ENCODE measurements at places on chromosomes 1 and 21. TPM values are rescaled to one million over a fixed set of nuclear protein-coding genes. Genes with fewer than 3 reads are reported as not detected.

DNA sequence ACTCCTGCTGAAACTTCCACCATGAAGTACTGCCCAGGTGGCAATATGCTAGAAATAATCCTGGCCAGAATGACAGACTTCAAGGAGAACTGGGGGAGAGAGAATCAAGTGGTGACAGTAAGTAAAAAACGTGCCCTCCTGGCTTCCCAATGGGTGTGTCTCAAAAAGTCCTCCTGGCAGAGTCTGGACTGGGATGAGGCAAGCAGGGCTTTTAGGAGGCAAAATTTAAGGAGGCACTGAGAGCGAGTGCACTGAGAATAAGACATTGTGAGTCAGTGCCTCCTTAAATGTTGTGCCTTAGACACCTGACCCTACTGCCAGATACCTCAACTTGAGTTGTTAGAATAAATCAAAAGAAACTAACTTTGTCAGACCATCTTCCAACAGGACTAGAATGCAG is 2.2 kb downstream of the LRRC52 start:
- H3K27me3 ChIP-seq = peaks cover 4% of the 10 kb centered on the region
- DNase-seq = no peak
- peaks cover 4% of the 10 kb centered on the region for H3K4me1 ChIP-seq
- no peak overlapping the region for H3K27ac ChIP-seq
- no peaks in the 10 kb centered on the region for H3K36me3 ChIP-seq

DNA sequence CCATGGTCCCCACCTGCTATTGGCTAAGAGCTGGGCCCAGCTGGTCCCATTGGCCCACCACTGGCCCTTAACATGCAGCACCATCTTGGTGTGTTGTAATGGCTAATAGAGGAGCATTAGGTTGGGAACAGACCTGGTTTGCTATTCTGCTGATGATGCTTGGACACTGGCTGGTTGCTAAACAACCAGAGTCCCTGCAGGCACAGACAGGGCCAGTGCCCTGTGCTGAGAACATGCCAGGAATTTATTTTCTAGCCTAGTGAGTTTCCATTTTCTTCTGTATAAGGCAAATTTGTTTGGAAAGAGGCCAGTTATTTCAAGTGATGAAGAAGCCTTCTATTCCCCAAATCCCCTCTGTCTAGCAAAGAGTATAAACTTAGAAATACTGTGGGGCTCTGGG is 42.9 kb upstream of the TDRD10 start:
- no peaks in the 10 kb centered on the region for H3K27me3 ChIP-seq
- H3K36me3 ChIP-seq = no peaks in the 10 kb centered on the region
- H3K4me3 ChIP-seq = no peak overlapping the region

DNA sequence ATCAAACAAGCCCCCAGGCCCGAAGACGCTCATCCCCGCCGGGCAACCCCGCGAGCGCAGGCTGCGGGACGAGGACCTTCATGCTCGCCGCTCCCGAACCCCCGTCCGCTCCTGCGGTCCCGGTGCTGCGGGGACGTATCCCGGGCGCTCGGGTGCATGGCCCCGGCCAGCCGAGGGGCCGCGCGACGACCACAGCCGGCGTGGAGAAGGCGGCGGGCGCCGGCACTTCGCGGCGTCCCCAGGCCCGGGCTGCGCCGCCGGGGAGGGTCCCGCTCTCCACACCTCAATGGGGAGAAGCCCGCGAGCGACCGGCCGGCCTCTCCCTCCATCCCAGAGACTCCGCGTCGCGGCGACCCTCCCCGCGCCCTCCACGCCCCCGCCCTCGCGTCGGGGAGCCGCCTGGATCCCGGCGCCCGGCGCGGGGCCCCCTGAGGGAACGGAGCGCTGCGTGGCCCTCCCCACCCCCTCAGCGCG is 401 bp downstream of the ERRFI1 start:
- no peaks in the 10 kb centered on the region for H3K27me3 ChIP-seq
- peaks cover 44% of the 10 kb centered on the region for H3K4me1 ChIP-seq
- peak overlapping the region; percentile 97 for H3K27ac ChIP-seq
- H3K4me3 ChIP-seq = peak overlapping the region; percentile 75

DNA sequence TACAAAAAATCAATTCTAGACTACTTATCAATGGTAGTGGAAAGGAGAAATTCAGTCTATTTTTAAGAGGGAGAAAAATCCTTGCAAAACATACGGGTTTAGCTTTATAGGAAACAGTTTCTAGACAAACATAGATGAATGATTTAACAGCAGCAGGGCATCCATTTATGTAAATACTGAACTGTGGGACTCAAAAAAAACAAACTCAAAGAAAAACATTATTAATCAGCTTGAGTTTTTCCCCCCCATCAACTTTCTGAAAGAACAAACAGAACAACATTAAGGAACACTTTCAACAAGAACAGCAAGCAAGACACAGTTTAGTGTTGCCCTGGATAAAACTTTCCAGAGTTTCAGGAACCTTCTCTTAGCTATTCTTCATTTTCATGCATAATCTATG is 147.3 kb upstream of the KCNK2 start:
- H3K27me3 ChIP-seq = no peaks in the 10 kb centered on the region
- H3K36me3 ChIP-seq = no peaks in the 10 kb centered on the region
- DNase-seq = no peak

DNA sequence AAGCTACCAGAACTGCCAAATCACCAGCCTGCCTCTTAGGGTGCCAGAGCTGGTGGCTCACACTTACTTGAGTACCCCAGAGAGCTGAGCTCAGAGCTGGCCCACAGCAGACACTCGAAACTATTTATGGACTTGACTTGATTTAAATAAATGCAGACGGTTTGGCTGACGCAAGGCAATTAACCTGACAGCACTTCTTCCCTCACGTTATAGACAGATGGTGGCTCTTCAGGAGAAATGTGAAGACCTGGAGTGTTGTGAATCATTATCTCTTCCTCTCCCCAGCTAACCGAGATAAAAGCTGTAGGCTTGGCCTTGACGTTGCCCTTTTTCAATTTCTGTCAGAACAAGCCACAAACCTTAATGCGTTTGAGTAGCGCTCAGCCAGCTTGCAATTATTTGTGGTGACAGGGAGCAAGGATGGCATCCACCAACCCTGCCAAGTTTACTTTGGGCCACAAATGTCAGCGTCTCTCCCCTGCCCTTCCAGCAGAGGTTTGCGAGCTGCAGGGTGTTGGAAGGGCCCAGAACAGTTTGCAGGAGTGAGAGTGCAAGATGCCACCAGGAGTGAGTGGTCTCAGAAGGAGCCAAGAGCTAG is 34.0 kb upstream of the BCAR3 start:
- DNase-seq = no peak
- H3K27ac ChIP-seq = peak overlapping the region; percentile 8
- H3K4me3 ChIP-seq = no peak overlapping the region
- no peaks in the 10 kb centered on the region for H3K36me3 ChIP-seq
- H3K4me1 ChIP-seq = peaks cover 29% of the 10 kb centered on the region
- H3K27me3 ChIP-seq = no peaks in the 10 kb centered on the region

DNA sequence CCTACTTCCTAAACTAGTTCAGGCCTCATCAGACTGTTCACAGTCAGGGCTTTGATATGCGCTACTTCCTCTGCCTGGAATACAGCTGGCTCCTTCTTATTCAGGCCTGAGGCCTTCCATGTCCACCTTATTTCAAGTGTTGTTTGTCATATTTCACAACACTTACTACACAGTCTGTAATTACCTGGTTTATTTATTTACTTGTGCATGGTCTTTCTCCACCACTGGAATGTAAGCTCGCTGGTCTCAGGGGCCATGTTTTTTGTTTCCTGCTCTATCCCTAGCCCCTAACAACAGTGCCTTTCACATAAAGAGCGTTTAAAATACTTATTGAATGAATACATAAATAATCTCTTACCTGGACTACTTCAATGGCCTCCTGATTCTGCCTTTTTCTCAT is 4.6 kb upstream of the SRSF4 start:
- no peaks in the 10 kb centered on the region for H3K27me3 ChIP-seq
- DNase-seq = no peak
- H3K4me3 ChIP-seq = no peak overlapping the region
- H3K4me1 ChIP-seq = peaks cover 13% of the 10 kb centered on the region
- peak overlapping the region; percentile 77 for H3K27ac ChIP-seq

DNA sequence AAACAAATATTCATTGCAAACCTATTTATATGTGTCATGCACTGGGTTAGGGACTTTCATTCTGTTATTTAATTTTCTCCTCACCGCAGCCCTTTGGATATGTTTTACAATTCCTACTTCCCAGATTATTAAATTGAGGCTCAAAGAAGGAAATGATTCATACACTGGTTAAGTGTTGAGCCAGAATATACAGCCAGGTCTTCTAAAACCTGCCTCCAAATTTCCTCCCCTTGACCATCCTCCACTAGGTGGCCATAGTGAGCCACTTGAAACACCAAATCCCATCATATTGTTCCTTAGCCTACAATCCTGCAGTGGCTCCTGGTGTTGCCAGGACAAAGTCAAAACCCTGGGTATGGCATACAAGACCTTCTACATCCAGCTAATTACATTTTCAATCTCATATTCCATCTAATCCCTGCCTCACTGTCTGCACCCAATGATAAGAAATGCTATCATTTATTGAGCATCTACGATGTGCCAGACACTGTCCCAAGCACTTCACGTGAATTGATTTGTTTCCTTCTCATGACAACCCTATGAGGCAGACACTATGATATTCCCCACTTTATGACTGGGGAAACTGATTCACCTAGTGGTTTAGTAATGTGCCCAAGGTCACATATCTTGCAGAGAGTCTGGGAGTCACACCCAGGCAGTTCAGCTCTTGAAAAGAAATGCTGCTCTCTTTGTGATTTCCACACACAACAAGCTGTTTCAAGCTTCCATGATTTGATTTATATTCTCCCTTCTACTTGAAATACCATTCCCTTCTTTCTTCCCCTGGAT is 23.6 kb upstream of the KIRREL1 start:
- H3K4me3 ChIP-seq = no peak overlapping the region
- H3K36me3 ChIP-seq = no peaks in the 10 kb centered on the region

DNA sequence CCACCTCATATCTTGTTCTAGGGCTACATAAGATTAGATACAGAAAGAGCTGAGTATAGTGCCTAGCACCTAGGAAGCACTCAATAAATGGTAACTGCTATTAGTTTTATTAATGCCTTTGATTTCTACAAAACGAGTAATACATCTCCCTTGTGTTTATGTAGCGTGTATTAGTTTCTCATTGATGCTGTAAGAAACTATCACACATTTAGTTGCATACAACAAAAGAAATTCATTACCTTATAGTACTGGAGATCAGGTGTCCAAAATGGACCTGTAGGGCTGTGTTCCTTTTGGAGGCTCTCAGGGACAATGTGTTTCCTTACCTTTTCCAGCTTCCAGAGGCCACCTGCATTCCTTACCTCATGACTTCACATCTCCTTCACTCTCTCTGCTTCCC is 961 bp upstream of the ERO1B start:
- no peak overlapping the region for H3K4me3 ChIP-seq
- H3K4me1 ChIP-seq = no peaks in the 10 kb centered on the region
- DNase-seq = no peak
- H3K36me3 ChIP-seq = no peaks in the 10 kb centered on the region
- H3K27me3 ChIP-seq = peaks cover 19% of the 10 kb centered on the region
- no peak overlapping the region for H3K27ac ChIP-seq

- peak overlapping the region; percentile 52 for H3K4me3 ChIP-seq
- H3K4me1 ChIP-seq = peaks cover 26% of the 10 kb centered on the region
- H3K27me3 ChIP-seq = no peaks in the 10 kb centered on the region
- peak overlapping the region; percentile 47 for H3K27ac ChIP-seq
- H3K36me3 ChIP-seq = no peaks in the 10 kb centered on the region
Observed at GRCh38 chr1:2587071-2587859, 688 bp downstream of the PRXL2B start.

DNA sequence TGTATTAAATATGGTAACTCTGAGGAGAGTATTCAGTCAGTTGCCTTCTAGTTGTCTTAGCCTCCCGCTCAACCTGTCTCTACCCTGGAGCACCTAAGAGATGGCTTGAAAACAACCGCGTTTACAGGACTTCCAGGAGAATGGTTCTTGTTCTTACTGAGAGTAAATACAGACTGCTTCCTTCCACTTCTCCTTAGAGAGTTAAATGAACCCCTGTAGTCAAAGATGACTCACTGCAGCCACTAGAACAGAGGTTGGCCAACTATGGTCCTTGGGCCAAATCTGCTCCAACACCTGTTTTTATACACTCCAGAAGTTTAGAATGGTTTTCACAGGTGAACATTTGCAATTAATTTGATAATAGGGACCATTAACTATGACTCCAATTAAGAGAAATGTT is 60.1 kb upstream of the ASB17 start:
- H3K4me3 ChIP-seq = no peak overlapping the region
- no peak for DNase-seq
- no peaks in the 10 kb centered on the region for H3K4me1 ChIP-seq
- H3K27ac ChIP-seq = no peak overlapping the region
- H3K36me3 ChIP-seq = no peaks in the 10 kb centered on the region

Gene HLX
- total RNA-seq = 1.4 TPM
